ENCODE measurements at places on chromosomes 3 and 15.

DNA sequence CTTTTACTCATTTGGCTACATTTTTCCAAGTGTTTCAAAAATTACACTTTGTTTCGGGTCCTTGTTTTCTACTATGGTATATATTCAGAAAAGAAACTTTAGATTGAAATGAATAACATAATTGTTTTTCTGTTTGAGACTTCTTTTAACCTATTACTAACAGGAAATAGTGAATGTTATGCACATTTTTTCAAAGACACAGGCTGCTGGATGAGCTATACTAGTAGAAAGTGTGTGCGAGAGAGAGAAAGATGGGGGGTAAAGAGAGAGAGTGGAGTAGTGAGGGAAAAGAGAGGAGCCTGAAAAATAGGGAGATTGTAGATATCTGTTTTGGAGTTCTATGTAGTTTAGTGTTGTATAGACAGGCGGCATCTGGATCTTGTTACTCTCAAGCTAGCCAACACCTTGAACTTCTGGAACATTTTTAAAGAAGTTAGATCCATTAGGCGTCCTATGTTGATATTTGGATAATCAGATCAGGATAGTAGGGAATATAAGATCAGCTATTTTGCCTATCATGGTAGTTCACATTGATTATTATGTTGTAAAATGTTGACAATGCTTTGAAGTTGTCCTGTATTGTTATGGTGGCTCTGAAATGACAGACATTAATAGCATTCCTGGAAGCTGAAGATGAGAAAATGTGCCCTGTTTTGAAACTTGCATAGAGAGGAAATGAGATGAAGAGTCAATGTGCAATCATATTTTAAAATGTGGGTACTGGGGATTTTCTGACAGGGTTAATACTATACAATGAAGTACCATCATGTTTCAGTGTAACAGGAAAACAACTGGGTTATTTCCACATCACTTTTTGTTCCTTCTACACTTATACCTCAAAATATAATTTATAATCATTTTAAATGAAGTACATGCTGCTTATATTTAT lies 2.6 kb downstream of the RBMS3 start:
- DNase-seq = no peak

GRCh38 chr3:66938338-66938963 lies 59.7 kb upstream of the KBTBD8 start:
- DNase-seq = no peak

DNA sequence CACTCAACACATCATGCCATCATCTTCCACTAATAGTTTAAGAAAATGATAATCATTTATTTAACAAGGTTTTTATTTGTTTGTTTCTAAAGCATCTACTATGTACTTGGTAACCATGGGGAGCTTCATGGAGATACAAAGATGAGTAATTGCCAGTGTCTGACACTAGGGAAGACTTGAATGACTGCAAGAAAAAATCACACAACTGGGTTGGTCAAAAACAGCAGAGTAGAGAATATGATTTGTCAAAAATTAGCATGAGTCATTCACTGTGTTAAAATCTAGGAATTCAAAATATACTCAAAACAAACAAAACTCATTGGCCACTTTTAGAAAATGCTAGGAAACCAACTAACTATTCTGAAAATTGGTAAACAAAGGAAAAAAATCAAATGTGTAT lies 6.3 kb downstream of the BNC1 start:
- DNase-seq = no peak

DNA sequence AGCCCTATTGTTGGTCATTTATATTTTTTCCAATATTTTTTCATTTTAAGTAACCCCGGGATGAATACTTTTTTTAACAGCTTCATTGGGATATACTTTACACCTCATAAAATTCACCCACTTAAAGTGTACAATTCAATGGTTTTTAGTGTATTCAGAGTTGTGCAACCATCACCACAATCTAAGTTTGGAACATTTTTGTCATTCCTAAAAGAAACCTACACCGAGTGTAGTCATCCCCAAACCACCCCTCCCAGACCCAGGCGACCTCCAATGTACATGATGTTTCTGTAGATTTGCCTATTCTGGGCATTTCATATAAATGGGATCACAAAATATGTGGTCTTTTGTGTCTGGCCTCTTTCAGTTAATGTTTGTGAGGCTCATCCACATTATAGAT lies 118.3 kb upstream of the FRMD4B start:
- DNase-seq = no peak

GRCh38 chr3:186417791-186418190 lies 55.8 kb upstream of the DGKG start:
- no peak for DNase-seq

DNA sequence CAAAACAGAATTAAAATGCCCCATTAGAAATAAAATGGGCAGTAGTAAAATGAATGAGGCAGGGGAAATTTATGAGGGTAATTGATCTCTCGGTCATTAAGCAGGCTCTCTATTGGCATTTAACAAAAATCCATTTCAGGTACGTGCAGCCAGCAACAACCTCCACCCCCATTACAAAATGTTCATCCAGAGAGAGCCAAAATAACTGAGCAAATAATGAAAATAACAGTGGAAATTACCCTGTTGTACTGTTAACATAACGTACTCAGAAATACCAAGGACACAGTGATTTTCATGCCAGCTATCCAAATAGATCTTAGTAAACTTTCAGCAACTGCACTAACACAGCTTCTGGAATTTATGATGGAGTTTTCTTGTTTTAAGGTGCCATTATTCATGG lies 127.7 kb downstream of the IL1RAP start:
- no peak for DNase-seq

DNA sequence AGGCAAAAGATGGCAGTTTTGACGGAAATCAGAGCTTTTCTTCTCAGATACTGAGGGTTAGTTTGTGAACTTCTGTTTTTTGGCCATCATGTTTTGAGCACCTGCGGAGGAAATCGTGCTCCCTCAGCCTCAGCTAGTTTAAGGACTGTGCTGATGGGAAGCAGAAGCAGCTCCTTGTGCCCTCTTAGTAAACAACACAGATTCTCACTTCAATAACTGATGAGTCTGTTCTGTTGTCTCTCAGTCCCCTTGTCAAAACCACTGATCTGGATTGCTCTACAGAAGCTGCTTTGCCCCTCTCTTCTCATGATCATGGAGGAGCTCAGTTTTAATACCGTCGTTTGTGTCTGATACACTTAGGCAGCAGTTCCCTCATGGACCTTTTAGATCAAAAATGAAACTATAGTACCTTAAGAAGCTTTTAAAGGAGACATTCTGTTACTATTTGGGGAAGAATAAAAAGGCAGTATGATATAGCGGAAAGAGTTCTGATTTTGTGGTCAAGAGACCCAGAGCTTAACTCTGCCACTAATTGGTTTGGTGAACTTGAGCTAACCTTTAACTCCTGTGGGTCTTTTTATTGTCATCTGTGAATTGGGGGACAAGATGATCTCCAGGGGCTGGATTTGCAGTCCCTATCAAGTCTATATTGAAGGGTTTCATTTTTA lies 152.6 kb downstream of the BBX start:
- DNase-seq = no peak

- DNase-seq = no peak
Measured at GRCh38 chr3:168714609-168715240, 619.0 kb upstream of the GOLIM4 start.

DNA sequence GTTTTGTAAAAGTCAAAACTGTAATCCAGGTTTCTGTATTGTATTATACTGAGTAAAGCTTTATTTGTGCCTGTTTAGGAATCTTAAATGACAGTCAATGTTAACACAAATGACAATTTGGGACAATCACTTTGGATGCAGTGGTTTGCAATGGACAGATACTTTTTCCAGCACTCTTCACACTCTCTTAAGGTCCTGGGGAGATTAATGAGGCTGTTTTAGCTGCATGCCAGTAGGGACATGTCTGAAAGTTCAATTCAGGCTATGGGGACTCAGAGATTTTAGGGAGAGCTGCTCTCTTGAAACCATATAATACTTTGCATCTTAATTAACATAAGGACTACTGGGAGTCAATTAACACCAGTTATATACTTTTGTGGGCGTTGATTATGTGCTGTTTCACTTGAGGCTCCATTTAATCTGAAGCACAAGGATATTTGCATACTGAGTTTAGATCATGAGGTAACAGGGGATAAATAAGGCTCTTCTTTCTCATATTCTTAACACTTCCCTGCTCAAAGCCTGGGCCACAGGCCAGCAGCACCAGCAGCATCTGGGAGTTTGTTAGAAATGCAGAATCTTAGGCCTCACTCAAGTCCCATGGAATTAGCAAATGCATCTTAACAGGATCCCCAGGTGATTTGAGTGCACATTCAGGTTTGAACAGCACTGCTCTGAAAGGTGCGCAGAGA lies 972.8 kb downstream of the PLOD2 start:
- no peak for DNase-seq

DNA sequence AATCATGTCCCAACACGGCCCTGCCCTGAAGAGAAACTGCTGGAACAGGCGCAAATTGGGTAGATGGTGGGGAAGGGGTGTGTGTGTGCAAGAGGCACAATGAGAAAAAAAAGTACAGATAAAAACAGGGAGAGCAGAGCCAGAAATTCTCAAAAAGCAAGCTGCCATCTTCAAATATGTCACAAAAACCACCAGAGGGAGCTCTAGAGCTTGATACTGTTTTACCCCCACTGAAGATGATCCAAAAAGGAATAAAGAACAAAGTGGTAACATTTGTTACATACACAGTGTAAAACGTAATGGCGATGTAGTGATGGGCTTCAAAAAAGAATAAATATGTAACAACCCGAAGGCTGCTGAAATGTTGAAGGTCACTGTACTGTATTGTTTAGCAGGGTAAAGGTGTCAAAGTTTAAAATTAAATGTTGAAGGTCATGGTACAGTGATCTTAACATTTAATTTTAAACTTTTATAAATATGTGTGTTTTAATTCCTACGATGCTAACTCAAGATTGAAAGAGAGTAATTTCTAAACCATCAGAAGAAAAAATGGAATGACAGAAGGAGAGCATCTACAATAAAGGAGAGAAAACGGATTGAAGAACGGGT lies 6.0 kb downstream of the SNRPA1 start:
- DNase-seq = no peak

DNA sequence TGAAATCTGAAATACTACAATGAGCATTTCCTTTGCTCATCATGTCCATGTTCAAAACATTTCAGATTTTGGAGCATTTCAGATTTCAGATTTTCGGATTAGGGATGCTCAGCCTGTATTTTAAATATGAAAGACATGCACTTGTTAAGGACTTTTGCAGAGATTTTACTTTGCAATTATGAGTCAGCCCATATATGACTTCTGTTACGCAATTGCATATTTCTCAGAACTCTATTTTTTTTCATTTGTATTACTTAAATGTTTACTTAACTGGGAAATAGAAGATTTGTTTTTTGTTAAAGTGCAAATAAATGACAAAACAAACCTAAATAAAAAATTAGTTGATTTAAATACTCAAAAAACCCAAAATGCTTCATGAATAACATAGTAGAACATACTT lies 376.2 kb downstream of the ZBTB20 start:
- no peak for DNase-seq

DNA sequence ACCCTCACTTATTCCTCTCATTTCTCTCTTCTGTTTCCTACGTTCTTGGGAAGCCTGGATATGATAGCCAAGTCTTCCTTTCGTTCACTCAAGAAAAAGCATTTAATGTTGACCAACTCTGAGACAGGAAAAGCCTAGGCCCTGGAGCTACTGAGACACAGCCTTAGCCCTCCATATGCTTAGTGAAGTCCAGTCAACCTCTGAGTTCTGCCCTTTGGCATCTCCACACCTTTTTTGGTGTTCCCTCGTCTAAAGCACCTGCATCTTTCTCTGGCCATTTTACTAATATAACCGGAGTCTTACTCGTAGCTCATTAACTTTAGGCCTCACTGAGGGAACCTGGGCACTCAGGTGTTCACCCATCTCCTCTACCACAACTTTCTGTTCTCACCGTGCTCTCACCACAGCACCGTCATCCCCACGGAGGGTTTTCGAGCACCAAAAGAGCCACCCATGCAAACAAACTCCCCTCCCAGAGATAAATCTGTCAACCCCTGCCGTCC lies 632 bp downstream of the MTHFS start:
- DNase-seq = no peak
